Epithelial cell of proximal tubule (primary cell): ENCODE measurements at places on chromosomes 3 and 15. TPM values are rescaled to one million over a fixed set of nuclear protein-coding genes. Genes with fewer than 3 reads are reported as not detected.

DNA sequence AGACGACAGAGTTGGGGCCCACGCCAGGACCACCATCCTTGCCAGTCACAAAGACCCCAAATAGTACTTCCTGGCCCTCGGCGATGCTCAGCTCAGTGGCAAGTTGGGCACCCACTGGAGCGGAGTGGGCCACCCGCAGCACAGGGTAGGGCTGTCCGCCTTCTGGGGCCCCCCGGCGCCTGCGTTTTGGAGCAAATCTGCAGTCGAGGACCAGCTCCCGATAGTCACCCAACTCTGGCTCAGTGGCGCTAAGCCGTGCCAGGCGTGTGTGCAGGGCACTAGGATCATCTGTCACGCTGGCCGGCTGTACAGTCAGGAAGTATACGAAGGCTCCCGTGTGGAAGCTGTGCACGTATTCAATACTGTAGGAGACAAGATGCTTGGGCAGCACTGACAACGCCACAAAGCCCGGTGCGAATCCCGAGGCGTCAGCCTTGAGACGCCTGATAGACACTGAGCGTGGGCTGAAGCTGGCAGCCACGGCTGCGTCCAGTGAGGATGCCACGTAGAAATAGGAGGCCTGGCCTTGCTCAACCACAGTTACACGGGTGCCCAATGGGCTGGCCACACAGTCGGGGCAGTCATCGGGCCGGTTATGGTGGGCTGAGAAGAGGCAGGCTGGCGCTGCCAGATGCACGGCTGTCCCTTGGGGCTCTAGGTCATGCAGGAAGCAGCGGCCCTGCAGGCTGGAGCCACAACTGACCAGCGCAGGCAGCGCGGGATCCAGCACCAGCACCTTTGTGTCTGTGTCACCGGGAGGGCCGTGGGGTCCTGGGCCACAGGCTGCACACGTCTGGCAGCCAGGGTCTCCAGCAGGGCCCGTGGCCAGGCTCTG lies 945 bp downstream of the MST1R start:
- DNase-seq, result no peak

DNA sequence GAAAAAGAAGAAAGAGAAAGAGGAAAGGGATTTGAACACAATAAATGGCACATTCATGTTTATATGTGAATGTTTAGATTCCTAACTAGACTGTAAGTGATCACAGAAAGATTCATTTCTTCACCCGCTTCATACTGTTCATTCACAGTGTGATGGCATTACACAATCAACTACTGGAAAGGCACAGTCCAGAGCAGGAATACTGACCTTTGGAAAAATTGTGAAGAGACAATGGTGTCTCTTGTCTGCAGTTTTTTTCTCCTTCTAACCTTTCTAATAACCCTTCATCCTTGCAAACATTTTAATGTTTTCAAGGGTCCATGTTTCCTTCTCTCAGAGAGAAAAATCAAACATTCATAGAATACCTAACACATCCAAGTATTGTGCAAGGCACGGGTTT lies 180.9 kb upstream of the SOX14 start:
- no peak for DNase-seq

- no peak for DNase-seq
Observed at GRCh38 chr3:144921710-144922109, 950.1 kb downstream of the DIPK2A start.

DNA sequence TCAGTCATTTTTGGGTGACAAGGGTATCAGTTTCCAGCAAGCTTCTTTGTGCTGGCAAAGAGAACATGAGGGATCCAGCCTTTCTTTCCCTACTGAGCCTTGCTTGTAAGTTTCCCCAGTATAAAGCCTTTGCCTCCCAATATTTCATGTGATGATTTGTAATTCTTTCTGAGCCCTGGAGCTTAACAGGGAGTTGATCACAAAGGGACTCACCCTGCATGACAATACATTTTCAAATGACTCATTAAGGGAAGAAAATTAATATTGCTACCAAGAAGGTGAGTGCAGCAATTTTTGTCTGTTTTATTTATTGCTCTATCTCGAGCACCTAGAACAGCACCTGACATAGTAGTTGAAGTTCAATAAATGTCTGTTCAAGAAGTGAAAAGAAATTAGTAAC lies 27.7 kb downstream of the OXSM start:
- DNase-seq, result no peak

Gene FBXL22
- total RNA-seq, result not detected in 2 replicates
